Fibroblast of the conjunctiva (primary cell): ENCODE measurements at places on chromosomes 7 and 10.

DNA sequence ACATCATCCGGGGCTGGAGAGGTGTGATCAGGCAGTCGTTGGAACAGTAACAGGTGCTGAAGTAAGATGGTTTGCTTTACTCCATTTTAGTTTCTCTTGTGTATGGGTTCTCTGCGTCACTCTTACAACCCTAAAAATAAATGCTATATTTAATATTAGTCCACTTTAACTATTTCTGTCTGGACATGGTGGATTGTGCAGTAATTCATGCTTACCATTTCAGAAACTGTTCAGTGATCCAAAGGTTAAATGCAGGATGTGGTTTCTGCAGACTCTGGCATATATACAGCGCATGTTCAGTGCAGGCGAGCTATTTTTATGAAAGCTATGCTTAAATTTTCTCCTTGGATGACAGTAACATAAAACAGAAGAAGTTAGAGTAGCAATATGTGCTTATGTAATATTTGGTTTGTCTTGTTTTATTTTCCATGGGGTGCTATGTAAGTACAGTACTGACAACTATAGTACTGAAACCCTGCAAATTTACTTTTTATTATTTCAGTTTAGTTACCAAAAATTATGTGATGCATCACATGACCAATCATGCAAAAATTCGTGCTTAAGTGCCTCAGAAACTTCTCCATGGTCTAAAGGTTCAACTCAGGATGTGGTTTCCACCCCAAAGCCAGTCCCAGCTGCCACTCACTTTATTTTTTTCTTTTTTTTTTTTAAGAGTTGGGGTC lies 46.6 kb upstream of the GRID1 start:
- no peak for DNase-seq

GRCh38 chr7:2519119-2519930 lies at the start of gene LFNG:
LFNG (plus strand) TSS chr7:2519774; CDS start chr7:2519862, 88 bp downstream.
- DNase-seq: peak; percentile 63

DNA sequence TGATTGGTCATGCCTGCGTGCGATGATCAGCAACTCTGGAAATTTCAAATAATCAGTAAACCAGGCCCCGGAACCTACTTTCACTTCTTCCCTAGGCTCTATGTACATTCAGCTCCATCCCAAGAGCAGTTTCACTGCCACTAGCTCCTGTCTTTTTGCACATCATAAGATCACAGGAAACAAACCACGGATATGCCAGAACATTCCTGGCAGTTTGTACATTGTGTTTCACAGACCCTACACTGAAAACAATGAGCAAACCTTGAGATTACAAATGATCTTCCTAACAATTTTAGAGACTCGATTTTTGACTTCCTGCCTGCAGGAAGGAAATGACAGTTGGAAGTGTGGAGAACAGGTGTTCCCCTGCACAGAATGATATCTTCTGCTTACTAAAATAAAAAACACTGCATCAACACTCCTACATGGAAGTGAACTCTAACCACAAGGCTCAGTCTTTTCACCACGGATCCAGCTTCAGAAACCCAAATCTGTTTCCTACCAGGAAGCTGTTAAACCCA lies 7.6 kb upstream of the TMEM236 start:
- no peak for DNase-seq

- DNase-seq: no peak
Measured at GRCh38 chr10:111874576-111874975, 309.0 kb downstream of the GPAM start.

GRCh38 chr7:155590215-155591018 lies 44.1 kb upstream of the CNPY1 start:
- DNase-seq: no peak

DNA sequence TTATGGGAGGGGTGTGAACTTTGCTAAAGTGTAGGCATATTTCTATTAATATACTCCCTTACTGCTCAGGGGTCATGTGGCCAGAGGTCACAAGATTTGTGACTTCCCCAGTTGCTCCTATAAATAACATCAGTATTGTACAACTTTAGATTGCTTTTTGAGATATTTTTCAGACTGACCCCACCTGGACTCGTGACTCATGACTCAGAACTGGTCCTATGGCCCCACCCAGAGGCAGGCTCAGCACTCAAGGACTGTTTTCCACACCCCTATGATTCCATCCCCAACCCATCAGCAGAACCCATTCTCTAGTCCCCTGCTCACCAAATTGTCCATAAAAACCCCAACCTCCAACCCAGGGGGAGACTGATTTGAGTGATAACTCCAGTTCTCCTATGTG lies 2.7 kb upstream of the CUL2 start:
- no peak for DNase-seq
